Activated CD4-positive, alpha-beta T cell treated with anti-CD3 and anti-CD28 coated beads, Interleukin-2, Interleukin-6, amounts not matched to agents 100 ng/mL and 50 ng/mL, durations not matched to agents 16 hours and 8 hours (primary cell): ENCODE measurements at places on chromosomes 3 and 15.

GRCh38 chr15:80920271-80920699 lies 69.3 kb downstream of the MESD start:
- peak; percentile 80 for DNase-seq

- no peak for DNase-seq
Observed at GRCh38 chr3:27378331-27378730, 9.1 kb upstream of the NEK10 start.

DNA sequence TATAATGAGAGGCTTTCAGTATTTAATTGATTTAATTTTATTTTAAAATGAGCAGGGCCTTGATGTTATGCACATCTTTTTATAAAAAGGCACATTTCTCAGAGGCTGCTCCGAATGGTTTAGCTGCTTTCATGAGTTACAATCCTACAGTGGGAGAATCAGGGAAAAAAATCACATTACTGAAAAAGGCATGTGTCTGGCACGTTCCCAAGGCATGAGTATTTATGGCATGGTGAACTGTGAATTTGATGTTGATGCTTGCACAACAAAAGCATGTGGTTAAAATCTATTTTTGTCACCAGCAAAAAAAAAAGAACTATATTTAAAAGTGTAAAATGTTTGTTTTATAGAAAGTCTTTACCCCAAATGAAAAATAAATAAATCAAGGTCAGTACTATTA lies 485.2 kb upstream of the ROBO2 start:
- no peak for DNase-seq

DNA sequence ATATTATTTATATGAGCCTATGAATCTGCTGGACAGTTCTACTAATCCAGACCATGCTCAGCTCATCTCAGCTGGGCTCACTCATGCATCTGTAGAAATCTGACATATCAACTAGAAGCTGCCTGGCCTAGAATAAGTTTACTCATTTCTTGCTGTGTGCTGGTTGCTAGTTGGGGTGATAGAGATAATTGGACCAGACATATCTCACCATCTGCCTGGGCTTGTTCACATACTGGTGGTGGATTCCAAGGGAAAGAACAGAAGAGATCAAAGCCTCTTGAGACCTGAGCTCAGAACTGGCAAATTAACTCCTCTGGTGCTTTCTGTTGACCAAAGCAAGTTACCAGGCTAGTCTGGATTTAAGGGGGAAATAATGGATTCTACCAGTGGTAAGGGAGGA lies 109.1 kb downstream of the NSUN3 start:
- no peak for DNase-seq

- no peak for DNase-seq
Observed at GRCh38 chr3:192929755-192930547, 12.3 kb upstream of the MB21D2 start.

- DNase-seq = no peak
Observed at GRCh38 chr3:41209646-41210045, 10.3 kb downstream of the CTNNB1 start.

- DNase-seq = peak; percentile 22
Observed at GRCh38 chr3:115512565-115513415, 110.5 kb upstream of the GAP43 start.

DNA sequence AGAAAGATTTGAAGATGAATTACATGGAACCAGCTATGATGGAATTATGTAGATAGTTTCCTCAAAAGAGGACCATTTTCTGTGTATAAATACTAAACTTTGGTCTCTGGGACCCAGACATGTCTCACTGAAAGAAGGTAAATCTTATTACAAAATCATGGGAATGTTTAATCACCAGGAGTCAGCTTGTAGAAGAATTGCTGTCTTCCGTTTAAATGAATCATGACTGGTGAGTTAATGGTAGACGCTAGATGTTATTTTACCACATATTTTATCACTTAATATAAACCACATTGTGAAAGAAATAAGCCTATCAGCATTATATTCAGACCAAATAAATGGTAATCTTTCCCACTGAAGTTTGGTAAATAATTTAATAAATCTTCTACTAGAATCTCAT lies 322.3 kb upstream of the SUCLG2 start:
- no peak for DNase-seq
